ENCODE measurements at places on chromosomes 3 and 15.

DNA sequence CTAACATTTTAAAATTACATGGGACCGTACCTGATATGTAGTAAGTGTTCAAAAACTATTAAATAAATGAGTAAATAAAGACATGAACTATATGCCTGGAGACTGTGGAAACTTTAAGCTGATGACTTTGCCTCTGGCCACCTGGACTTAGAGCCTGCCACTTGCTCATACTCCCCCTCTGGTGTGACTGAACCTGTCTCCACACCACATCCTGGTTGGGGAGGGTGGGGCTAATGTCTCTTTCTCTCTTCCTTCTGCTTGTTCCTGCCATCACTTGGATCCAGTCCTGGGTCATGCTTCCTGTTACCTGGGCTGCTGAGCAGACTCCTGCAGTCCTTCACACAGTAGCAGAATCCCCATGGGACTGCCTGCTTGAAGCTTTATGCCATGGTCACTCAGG lies 8.2 kb upstream of the TMEM158 start:
- no peak for DNase-seq

GRCh38 chr15:43189296-43189695 lies 4.1 kb downstream of the CCNDBP1 start:
- DNase-seq: no peak

DNA sequence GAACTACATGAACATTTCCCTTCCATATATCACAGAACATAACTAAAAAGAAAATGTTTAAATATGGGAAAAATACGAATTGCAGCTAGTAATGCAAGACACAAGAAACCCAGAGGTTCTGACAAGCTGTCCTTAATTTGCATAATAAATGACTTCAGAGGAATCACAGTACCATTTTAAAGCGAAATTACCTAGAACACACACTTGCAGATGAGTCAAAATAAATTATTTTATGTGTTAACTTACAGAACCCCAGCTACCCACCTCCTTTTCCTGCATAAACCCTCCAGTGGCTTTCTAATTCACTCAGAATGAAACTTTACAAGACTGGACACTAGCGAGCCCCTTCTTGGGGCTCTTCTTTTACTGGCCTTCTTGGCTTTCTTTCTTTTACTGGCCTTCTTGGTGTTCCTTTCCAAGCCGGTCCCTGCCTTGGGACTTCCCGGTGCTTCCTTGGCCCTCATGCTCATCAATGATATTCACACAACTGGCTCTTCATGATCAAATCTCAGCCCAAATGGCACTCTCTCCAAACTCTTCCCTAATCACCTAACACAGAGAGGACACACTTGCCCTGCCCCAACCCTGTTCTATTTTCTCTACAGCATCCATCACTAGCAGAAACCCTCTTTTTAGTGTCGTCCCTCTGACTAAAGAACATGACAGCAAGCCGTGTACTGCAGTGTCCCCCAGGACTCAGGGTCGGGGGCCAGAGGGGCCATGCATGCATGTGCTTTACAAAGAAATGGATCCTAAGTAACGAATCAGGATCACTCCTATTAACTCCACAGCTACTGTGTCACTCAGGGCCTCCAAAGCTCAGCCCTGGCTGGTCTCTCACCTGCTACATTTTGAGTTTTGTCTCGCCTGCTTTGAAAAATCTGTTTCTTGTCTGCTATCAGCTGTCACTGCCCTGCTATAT lies 4.8 kb downstream of the CHSY1 start:
- no peak for DNase-seq

- DNase-seq: no peak
Observed at GRCh38 chr3:138148503-138148902, 16.3 kb upstream of the A4GNT start.

- no peak for DNase-seq
Observed at GRCh38 chr3:155372281-155372680, 78.8 kb upstream of the STRIT1 start.

DNA sequence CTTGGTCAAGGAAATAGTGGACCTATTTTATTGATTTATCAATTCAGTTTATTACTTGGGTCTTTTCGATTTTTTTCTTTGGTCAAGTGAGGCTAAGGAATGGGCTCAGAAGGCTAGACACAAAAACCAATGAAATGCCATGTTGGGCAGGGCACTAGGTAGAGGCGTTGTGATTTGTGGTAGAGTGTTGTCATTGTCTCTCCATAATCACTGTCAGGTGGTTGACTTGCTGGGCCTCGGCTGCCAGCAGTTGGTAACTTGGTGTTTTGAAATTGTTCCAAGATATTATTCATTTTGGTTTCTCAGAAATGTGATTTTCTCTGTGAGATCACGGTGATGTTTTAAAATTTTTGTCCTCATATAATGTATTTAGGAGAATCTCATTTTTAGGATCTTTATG lies 173.6 kb downstream of the KLHL25 start:
- DNase-seq: no peak

GRCh38 chr3:110542552-110543150 lies 529.0 kb upstream of the NECTIN3 start:
- DNase-seq: no peak

- DNase-seq: no peak
Observed at GRCh38 chr3:195119461-195120266, 151.3 kb downstream of the XXYLT1 start.

All from NCI-H1092 treated with DMSO at 0.1 percent for 48 hours (cell line).